Activated CD4-positive, CD25-positive, alpha-beta regulatory T cell treated with anti-CD3 and anti-CD28 coated beads, Interleukin-2, amount 50 U/mL, for 24 hours (primary cell): ENCODE measurements at places on chromosomes 13 and 19.

GRCh38 chr13:102440259-102440936 is 38.5 kb upstream of the FGF14 start:
- no peak for ATAC-seq

DNA sequence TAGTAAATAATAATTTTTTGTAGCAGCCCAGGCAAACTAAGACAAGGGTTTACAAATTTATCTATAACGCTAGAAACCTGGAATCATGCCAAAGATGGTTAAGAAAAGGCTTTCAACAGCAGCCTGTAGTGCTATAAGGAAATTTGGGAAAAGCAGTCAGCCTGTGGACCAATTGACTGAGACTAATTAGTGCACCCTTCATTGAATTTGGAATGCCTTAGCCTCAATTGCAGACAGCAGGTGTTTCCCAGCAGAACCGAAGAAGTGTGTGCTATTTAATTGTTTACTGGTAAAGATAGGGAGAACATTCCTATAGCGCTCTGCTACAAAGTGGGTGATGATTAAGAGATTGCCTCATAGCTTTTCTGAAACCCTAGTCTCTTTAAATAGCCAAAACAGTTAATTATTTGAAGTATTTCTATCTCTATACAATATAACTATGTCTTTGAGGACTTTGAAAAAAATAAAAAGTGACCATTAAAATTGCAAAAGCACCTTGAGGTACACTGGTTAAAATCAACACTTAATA is 1884.3 kb upstream of the PCDH20 start:
- no peak for ATAC-seq

- no peak for ATAC-seq
These were observed 46.8 kb downstream of the TSSK6 start for GRCh38 chr19:19468424-19469050.

DNA sequence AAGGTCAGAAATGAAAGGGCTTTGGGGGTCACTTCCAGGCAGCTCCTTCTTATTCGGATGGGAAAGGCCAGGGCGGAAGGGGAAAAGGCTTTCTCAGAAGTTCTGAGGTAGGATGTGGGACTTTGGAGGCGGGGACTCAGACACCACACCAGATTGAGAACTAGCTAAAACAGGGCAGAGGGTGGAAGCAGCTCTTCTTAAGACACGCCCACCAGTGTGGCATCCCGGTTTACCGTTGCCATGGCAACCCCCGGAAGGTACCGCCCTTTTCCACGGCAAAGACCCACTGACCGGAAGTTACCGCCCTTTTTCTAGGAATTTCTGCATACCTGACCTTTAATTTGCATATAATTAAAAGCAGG is 3.8 kb upstream of the LILRA5 start:
- ATAC-seq, result no peak

DNA sequence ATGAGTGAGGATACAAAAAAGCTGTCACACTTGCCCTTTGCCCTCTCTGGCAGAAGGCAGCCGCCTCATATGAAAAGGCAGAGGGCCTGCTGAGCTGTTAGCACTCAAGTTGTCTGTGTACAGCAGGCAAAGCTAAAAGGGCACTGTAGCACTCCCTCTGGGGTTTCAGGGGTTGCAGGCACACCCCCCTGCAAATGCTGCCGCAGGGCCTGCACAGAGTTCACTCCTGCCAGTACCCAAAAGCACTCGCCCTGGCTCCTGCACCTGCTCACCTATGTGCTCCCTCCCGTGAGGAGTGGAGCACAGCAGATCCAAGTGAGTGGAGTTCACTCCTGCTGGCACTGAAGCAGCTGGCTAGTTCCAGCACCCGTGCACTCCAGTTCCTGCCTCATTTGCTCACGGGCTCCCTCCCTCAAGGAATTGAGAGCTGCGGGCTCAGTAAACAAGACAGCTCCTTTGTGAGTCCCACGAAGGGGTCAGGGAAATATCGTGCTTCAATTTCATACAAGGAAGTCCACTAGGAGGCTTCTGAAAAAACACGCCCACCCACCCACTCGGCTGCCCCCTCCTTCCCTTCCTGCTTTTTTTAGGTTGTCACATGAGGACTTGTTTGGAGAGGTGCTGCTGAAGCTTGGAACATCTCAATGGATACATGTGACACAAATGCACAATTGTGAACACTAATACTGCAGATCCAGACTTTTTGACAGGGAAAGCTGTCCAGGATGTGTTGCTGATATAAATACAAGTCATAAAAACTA is 9.9 kb upstream of the RCBTB2 start:
- ATAC-seq, result no peak

GRCh38 chr13:102817907-102818306 is 19.0 kb downstream of the BIVM start:
- no peak for ATAC-seq

- no peak for ATAC-seq
These were observed 13.1 kb upstream of the ADPRHL1 start for GRCh38 chr13:113466383-113466782.

DNA sequence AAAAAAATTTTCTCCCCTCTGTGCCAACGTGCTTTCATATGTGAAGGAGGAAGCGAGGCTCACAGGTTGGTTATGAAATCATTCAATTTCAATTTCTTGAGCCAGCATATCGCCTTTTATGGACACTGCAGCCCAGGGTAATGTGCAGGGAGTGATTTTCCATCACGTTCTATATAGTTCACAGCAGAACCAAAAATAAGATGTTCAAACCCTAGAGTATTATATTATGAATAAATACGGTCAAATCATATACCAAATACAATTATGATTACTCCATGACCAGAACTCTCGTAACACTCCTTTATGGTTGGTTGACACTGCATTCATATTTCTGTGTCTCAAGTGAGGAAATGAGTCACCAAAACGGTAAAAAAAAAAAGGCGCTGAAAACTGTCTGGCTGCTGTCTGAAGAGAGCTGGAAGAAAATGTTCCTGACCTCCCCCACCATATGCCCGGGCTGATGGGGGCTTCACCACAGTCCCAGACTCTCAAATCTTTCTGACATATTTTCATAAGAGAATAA is 75.8 kb upstream of the UBAC2 start:
- peak; percentile 92 for ATAC-seq

DNA sequence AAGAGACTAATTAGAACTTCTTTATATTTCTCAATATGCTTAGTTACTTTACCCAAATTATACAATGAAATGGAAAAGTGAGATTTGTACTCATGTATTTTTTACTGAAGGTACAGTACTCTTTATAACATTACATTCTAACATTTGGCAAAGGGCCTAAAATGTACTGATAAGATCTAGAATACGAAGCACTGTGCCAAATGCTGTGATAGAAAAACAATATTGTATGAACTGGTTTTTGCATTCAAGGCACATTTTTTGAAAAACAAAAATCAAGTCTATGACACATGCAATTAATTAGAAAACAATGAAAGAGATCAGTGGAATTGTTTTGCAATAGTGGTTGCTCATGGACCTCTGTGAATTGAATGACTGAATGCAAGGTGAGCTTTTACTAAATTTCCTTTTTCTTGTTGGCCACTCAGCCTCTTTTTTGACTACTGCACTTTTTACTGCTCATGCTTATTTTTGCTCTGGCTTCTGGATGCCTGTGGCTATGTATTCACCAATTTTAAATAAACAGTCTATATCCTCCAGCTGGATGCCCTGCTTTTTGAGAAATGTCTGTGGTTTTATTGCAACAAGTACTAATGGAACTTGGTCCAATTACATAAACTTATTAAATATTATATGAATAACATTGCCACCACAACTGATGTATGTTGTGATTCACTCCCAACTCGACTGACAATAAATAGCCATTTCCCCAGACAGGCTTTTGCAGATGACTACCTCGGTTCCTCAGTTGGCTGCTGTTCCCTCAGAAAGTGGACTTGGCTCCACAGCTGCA is 41.4 kb upstream of the OBI1 start:
- no peak for ATAC-seq

DNA sequence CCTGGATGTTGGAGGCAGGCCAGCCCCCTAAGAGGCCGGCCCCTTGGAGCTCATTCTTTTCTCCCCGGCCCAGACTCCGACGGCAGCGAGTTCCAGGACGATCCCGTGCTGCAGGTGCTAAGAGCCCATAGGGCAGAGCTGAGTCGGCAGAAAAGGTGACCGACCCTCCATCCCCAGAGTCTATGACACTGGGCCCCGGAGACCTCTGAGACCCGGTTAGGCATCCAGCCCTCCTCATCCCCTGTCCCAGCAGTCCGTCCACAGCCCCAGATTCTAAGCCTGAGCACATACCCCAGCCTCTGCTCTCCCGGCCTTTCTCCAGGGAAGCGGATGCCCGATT is 7.3 kb upstream of the ARHGAP33 start:
- no peak for ATAC-seq

- no peak for ATAC-seq
These were observed 24.9 kb downstream of the RCBTB1 start for GRCh38 chr13:49560270-49561061.

GRCh38 chr13:98182589-98182988 is 5.5 kb upstream of the RNF113B start:
- ATAC-seq, result no peak

GRCh38 chr13:113408562-113408961 is 44.6 kb upstream of the GRTP1 start:
- ATAC-seq, result no peak

GRCh38 chr19:12913851-12914690 is 5.0 kb downstream of the SYCE2 start:
- peak; percentile 41 for ATAC-seq

GRCh38 chr13:45393941-45394570 is 24.1 kb downstream of the SLC25A30 start:
- no peak for ATAC-seq

- no peak for ATAC-seq
These were observed 2759.4 kb downstream of the PCDH9 start for GRCh38 chr13:64470751-64471150.

- ATAC-seq, result no peak
These were observed 1560.2 kb downstream of the EFNB2 start for GRCh38 chr13:104975272-104975671.

DNA sequence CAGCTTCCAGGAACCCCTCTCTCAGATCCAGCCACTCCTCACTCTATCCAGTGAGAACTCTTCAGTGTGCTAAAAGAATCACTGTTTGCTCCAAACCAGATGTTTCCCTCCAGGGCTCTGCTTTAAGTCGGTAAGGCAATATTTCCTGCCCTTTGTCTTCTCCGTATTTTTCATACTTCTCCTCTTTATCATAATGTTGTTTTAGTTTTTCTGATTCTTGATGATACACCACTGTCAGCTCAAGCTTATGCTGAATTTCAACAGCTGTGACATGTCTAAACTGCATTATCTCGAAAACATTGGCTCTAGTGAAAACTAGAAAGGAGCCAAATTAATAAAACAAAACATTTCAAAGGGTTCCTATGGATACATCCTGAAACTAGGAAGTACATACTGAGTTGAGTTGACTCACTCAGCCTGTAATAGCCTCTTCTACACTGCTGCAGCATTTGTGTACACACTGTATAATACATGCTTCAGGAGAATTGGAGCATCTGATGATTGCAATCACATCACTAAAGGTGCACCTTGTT is 39.8 kb downstream of the GPR180 start:
- ATAC-seq, result no peak

DNA sequence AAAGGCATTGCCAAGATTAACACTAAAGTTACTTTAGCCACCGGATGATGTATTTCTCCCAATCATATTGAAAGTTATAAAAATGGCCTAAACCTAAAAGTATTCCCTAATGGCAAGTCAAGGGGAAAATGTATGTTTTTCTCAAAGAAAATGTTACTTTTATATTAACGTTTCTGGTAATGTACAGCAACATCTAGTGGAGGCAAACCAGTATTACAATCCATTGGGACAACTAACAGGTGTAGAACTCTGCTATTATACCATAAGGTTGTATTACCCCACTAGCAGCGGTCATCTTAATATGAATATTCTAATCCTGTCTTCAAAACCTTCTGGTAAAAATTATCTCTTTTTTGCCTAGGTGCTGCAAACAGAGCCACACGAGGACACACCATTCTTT is 69.2 kb downstream of the ZNF100 start:
- no peak for ATAC-seq

- no peak for ATAC-seq
These were observed 793.6 kb downstream of the UQCRFS1 start for GRCh38 chr19:28419312-28419711.

DNA sequence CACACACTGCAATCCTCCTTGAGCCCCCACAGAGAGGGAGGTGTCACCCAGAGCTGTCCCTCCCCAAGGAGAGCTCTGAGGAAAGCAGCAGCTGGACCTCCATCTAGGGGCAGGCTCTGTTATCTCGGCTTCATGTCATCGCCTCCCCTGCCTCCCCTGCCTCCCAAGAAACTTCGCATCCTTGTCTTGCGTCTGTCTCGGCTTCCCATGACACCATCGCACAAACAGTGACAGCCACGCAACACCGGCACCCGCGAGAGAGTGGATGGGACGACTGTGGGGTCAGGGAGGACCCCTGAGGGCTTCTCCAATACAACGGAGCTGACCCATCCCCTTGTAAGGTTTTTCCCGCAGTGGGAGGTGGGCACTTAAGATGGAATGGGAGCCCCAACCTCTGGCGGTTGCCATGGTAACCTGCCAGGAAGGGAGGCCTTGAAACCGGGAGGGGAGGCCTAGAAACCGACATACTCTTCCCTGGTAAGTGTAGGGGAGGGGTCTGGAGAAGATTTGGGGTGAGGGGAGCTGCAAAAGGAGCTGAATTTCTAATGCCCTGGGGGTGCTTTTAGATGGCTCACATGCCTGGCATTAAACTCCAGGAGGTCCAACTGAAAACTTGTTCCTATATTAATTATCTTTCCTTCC is 16.3 kb downstream of the TLE2 start:
- no peak for ATAC-seq

DNA sequence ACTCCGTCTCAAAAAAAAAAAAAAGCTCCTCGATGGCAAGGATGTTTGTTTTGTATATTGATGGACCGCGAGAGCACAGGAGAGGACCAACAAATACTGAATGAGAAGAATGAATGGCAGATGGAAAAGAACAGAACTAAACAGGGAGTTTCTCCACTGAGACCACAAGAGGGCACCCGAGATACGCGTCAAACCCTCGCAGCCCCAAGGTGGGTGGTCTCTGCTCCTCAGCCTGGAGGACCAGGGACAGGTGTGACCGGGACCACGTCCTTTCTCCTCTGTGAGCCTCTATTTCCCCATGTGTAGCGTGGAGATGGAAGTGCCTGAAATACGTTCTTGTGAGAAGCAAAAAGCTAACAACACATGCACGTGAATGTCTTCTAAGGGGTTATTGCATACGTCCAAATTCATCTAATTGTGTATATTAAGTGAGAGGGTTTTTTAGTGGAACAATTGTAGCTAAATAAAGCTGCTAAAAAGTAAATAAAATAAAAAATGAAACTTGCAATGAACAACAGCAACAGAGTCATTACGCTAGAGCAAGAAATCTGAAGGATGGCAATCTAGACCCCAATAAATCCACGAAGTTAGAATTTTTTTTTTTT is 8.3 kb upstream of the CDC42EP5 start:
- no peak for ATAC-seq

GRCh38 chr19:16035601-16036297 is 40.5 kb upstream of the TPM4 start:
- no peak for ATAC-seq

- ATAC-seq, result no peak
These were observed 597.5 kb upstream of the MIR17HG start for GRCh38 chr13:90750021-90750420.

- ATAC-seq, result peak; percentile 64
These were observed 6.8 kb upstream of the KBTBD6 start for GRCh38 chr13:41139296-41139966.
